ENCODE measurements at places on chromosomes 6 and 20. TPM values are rescaled to one million over a fixed set of nuclear protein-coding genes. Genes with fewer than 3 reads are reported as not detected.

Gene LY6G6C
- 1.2 TPM for total RNA-seq

Gene ABT1
- total RNA-seq: 16.8 TPM

Gene LGSN
- total RNA-seq: not detected

Gene SOX12
- total RNA-seq: 57.1 TPM

Gene FOXC1
- total RNA-seq: 18.6 TPM

- DNase-seq: peak; percentile 99
Observed at GRCh38 chr20:54067606-54068174, 2.7 kb downstream of the BCAS1 start.

GRCh38 chr6:20509212-20509611 is 25.0 kb upstream of the CDKAL1 start:
- DNase-seq: no peak

GRCh38 chr6:56874328-56874727 is 80.6 kb upstream of the BEND6 start:
- DNase-seq: no peak

DNA sequence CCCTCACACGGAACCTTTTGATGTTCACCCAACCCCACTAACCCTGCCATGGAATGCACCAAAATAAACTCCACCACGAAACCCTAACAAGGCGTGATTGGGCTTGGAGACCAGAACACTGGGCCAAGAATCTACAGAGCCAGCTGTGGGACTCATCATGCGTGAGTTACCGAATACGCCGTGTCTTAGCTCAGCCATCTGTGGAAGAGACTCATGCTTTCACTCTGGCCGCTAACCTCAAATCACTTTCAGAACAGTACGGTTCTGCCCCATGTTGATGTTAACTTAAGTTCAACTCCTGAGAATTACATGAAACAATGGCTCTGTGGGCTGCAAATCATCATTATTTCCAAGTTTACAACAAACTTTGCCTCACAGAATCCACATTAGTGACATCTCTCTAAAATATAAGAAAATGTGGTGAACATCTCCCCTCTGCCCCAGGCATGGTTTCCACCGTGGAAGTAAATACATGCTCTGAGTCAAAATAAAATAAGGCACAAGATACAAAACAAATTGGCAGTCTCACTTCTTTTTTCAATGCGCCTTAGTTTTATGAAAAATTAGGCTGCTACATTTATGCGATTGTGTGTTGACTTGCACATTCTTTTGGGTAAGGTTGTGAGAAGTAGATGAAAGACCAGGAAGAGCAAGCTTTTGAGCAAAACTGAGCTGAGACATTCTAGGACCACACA is 308.9 kb upstream of the EXOC2 start:
- no peak for DNase-seq

Gene TXLNB
- total RNA-seq: not detected

Gene CRISP2
- not detected for total RNA-seq

DNA sequence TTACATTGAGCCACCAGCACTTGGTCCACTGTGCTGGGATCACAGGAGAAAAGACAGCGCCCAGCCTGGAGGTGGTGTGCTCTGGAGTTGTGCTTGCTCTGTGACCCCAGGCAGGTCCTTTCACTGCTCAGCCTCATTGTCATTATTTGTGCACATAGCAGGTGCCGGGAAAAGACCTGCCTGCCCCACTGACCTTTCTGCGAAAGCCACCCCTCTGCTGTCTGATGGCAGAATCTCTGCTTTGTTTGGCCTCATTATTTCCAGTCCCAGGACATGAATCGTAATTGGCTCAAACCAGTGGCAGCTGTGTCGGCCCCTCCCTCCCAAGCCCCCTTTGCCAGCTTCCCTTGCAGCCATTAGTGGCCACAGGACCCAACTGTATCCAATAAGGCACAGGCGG is 185.2 kb upstream of the UST start:
- no peak for DNase-seq

Gene FLRT3
- 0.70 TPM for total RNA-seq

GRCh38 chr6:23334360-23334759 is 765.0 kb downstream of the HDGFL1 start:
- DNase-seq: no peak

GRCh38 chr6:14397518-14397901 is 279.9 kb downstream of the CD83 start:
- no peak for DNase-seq

Gene SLC25A27
- total RNA-seq: 25.0 TPM

DNA sequence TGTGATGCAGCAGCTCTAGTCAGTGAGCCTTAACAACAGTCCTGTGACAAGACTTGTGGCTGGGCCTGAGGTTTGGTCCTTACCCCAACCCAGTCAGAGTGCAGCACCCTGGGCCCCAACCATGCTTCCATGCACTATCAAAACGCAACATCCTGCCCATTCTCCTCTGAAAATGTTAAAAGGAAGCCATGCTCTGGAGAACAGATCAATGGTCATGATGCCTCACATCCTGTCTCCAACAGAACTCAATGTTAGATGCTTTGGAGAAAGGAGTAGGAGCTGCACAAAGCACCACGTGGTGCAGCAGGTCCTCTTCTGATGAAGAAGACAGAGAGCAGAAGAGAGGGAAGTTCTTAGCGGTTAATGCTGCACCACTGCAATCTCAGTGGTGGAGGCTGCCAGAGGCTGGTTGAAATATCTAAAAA is 41.9 kb downstream of the TRAM2 start:
- DNase-seq: no peak

DNA sequence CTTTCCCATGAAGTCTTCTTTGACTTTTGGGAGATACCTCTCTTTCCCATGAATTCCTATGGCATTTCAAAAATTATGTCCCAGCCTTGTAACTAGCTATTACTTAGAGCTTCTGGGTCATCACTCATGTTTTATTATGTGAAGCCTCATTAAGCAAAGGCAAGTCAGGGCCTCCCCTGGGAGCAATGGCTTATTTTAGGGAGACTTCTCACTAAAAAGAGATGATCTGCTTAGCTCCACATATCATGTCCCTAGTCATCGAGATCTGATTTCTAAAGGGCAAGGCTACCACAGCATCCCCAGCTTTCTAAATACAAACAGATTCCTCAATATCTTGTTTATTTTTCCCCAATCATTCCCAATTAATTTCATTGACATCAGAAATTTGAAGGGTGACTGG is 154.0 kb upstream of the MANEA start:
- DNase-seq: no peak

DNA sequence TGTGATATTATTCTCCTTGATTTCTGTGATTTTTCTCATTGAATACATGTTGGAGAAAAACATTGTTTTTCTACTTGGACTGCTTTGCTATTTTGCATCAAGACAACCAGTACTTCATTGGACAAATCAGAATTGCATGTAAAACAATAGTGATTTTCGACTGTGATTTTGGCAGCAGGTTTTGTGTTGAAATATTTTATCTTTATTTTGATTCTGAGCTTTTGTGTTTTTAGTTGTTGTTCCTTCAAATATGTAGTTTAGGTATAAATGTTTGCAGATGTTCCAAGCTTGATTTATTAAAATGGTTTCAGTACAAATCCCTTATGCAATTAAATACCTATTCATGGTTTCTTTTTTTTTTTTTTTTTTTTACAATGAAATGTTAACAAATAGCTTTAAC is 754.1 kb downstream of the DOK5 start:
- no peak for DNase-seq
